GM12878 (cell line): ENCODE measurements at places on chromosomes 4 and X.

DNA sequence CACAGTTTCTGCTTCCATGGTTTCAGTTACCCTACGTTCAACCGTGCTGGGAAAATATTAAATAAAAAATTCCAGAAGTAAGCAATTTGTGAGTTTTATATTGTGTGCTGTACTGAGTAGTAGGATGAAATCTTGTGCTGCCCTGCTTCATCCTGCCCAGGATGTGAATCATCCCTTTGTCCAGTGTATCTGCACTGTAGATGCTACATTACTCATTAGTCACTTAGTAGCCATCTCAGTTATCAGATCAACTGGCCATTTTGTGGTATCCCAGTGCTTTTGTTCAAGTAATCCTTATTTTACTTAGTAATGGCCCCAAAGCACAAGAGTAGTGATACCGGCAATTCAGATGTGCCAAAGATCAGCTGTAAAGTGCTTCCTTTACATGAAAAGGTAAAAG, 97.9 kb downstream of the COX18 start:
- no peak for DNase-seq

DNA sequence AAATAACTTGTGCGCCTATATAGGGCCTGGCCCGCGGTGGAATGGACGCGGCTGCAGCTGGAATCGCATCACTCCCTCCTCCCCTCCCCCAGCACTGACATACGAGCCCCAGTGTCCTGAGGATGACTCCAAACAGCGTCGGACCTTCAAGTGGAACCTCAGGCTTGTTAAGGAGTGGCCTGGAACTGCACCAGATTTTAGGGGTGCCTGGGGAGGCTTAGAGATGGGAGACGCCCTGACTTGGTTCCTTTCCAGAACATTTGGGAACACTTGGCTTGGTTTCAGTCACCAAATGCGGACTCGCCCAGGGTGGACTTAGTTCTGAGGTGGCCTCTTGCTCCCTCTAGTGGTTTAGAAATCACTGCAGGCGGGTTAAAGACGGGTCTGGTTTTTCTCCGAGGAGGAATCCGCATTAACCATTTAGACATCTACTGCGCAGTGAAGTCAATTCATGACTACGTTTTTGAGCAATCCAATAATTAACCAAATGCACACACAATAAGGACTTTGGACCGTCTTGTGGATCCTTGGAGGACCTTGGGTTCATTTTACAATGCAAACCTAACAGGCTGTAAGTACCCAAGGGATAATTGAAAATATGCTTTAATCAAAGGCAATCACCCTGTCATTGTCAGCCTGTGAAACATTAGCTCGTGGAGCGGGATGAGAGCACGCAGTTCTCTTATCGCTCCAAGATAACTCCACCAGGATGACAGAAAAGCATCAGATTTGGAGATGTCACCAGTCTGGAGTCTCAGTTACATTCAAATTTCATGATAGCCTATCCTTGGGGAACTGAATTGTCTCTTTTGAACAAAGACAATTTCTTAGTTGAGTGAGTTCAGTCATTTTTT, 11.2 kb upstream of the PDGFRA start:
- no peak for DNase-seq

- no peak for DNase-seq
These were observed 53.2 kb downstream of the MAML3 start for GRCh38 chr4:140100771-140101170.

DNA sequence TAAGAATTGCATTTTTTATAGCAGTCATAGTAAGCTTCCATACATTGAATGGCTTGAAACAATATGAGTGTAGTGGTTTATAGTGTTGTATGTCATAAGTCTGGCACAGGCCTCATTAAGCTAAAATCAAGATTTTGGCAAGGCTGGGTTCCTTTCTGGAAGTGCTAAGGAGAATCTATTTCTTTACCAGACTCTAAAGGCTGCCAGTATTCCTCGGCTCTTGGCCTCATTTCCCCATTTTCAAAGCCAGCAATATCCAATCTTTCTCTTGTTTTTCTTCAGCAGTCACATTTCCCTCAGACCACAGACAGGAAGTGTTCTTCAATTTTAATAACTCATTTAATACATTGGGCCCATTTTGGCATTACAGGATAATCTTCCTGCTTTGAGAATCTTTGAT, 1155.5 kb upstream of the PABPC4L start:
- no peak for DNase-seq

DNA sequence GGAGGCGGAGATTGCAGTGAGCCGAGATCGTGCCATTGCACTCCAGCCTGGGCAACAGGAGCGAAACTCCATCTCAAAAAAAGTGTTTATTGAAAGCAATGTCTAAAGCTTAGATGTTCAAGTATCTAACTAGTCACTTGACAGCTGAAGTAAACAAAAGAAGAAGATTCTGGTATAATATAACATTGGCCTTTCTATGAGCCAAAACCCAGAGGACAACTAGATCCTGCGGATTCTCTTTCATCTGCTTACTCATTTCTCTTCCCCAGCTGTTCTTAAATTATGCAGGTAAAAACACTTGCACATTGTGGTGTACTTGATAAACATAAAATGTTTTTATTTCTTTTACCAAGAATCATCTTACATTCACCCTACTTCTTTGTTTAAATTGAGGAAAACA, 24.1 kb upstream of the AREG start:
- no peak for DNase-seq

GRCh38 chr4:142475663-142476062, 370.4 kb downstream of the INPP4B start:
- DNase-seq: no peak

DNA sequence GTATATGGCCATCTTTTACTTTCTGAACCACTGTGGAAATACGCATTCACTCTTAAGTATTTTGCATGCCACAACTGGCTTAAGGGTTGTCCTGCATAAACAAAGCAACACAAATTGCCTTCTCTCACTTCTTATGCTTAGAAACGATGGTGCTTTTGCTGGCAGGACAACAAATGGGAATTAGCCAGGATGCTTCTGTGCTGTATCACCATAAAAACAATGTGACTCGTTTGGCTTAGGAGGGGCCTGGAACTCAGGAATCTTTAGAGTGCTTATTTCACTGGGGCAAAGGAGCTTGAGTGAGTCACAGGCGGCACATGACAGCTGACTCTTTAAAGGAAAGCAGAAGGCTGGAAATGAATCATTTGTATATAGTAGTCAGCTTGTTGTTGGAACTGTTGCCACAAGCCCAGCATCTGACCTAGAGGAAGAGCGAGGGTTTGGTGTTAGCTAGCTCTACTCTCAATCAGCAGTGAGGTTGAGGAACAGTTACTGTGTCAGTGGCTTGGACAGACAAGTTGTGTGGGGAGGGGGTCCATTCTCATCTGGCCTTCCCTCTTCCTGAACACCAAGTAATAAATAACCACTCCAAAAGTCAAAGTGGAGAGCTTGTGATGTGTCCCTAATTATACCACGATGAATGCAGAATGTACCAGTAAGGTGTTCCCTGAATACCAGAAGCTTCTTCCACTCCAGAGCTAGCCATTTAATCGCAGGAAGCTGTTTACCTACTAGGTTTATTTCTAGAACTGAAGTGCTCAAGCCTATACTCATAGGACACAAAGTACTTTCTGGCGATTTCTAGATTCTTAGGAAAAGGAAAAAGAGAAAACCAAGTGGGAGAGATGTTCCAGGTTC, 293.1 kb downstream of the CAMK2D start:
- no peak for DNase-seq

GRCh38 chr4:85165808-85166207, 199.3 kb upstream of the WDFY3 start:
- no peak for DNase-seq

GRCh38 chrX:145464650-145465049, 217.3 kb downstream of the SPANXN1 start:
- no peak for DNase-seq

DNA sequence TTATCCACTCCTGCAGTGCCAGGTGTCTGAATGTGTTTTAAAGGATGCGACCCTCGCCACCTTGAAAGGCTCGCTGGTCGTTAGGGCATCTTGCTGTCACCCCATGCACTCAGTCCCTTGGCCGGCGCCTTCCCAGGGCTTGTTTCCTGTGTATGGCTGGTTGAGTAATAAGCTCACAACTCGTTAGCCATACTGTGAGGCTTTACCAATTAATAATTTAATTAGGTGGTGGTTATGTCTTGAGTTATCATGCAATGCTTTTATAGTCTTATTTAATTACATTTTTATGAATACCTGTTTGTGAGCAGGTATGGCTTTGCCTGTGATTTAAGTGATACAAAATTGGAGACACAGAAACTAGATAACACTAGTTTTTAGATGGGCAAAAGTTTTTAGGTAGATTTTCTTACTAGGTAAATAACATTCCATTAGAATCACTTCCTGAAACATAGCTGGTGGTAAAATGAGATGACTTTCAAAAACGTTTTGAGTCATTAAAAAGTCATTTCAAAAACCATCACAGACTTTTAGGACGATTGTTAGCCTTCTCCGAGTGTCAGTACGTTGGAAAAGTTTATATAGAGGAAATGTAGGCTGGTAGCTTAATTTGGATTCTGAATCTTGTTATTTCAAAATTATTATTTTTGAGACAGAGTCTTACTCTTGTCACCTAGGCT, 18.2 kb downstream of the PTTG2 start:
- no peak for DNase-seq

- DNase-seq: no peak
These were observed 6.2 kb upstream of the HPSE start for GRCh38 chr4:83340692-83341343.

GRCh38 chrX:152923599-152923998, 25.7 kb downstream of the ZNF185 start:
- no peak for DNase-seq

- no peak for DNase-seq
These were observed 56.6 kb upstream of the RBM47 start for GRCh38 chr4:40686081-40686913.

- DNase-seq: no peak
These were observed 1.8 kb downstream of the ADAM29 start for GRCh38 chr4:174919886-174920423.

DNA sequence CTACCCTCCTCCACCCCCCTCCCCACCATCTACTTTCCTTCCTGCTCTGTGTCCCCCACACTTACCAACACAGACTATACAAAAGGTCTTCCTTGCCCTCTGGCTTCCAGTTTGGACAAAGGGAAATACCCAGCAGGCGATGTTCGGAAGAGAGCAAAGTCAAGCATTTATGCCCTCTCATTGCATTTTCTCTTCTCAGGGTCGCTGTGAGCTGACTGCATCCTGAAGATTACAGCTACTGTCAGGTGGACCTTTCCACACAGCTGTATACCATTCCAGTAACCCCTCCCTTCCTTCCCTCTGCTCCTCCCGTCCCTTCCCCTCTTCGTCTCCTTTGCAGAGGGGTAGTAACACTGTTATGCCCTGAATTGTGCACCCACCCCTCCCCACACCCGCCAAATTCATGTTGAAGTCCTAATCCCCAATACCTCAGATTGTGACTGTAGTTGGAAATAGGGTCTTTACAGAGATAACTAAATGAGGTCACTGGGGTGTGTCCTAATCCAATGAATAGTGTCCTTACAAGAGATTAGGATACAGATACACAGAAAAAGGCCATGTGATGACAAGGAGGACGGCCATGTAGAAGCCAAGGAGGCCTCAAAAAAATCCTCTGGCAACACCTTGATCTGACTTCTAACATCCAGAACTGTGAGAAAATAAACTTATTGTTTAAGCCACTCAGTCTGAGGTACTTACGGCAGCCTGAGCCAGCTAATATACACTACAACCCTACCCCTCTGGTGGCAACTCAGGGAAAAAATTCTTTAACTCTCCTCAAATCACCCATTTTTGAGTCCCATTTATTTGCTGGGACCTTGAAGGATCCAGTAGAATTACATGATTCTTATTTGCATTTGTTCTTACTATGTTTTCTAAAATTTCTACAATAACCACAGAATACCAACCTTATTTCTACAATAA, 11.7 kb downstream of the MORF4L2 start:
- no peak for DNase-seq

- no peak for DNase-seq
These were observed 119.1 kb downstream of the CNKSR2 start for GRCh38 chrX:21493226-21493830.

DNA sequence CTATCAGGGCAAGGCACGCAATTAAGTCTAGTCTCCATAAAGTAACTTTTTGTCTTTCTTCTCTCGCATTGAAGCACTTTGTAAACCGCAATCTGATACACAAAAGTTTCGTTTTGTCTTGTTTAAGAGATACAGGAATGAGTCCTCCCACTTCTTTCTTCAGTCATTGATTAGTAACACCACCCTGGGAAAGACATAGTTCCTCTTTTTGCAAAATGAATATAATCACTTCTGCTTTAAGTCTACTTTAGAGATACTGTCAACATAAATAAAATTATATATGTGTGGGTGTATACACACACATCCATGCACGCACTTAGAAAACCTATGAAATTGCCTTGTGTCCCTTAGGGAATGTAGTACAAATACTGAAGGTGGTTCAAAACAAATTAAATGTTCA, 11.7 kb downstream of the COQ2 start:
- DNase-seq: peak; percentile 95

- DNase-seq: no peak
These were observed 32.1 kb upstream of the PAQR3 start for GRCh38 chr4:78971326-78971725.

- no peak for DNase-seq
These were observed 76.6 kb downstream of the CYTL1 start for GRCh38 chr4:4942658-4943057.

- DNase-seq: no peak
These were observed 9.8 kb downstream of the PGM2 start for GRCh38 chr4:37836274-37836673.

- no peak for DNase-seq
These were observed 32.4 kb downstream of the SMPX start for GRCh38 chrX:21725496-21725895.

DNA sequence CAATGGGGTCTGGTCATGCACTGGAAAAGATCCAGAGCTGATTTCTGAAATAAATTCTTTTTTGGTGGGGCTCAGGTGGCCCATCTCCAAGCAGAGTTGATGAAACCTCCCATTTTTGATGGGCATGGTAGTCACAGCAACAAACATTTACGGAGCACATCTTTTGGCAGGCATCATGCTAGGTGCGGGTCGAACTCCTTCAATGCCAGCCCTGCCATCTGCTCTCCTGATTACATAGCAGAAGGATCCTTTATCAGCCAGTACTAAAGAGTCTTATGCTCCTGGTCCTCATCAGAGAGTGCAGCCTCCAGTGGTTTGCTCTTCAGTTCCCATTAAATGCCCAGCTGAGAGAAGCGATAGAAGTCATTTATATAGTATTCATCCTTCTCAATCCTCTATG, 121.7 kb downstream of the GRXCR1 start:
- no peak for DNase-seq

- no peak for DNase-seq
These were observed 52.8 kb downstream of the APOO start for GRCh38 chrX:23854945-23855344.

DNA sequence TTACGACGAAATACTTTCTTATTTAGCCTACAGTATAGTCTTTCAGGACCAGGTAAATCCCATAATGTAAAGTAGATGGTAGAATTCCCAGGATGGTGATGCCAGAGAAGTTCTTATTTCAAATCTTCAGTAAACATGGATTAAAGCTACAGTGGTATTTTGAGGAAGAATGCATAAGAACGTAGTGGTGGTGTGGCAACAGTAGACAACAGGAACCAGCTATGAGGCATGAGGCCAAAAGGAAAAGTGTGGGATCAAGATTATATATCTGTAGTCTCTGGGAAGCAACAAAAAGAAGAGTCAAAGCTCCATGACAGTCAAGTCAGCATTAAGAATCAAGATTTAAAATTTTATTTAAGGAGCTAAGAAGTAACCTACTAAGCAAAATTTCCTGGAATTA, 60.2 kb downstream of the METTL14 start:
- DNase-seq: no peak
